ENCODE measurements at places on chromosomes 3 and 15.

DNA sequence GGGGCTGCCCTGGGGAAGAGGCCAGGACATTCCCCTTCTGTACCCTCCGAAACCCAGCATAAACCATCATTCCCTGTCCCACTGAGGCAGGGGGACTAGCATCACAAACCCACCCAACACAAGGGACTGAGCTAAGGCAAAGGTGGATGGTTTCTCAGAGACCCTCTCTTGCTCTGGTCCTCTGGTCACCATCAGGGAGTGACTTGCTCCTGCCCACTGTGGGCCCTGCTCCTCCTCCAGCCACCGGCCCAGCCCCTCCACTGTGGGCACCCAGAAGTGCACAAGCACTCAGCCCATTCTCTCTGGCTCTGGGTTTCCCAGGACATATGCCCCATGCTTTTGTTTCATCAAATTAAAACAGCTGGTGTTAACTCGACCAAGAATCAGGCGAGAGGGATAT lies 44.9 kb downstream of the PTH1R start:
- no peak for DNase-seq

DNA sequence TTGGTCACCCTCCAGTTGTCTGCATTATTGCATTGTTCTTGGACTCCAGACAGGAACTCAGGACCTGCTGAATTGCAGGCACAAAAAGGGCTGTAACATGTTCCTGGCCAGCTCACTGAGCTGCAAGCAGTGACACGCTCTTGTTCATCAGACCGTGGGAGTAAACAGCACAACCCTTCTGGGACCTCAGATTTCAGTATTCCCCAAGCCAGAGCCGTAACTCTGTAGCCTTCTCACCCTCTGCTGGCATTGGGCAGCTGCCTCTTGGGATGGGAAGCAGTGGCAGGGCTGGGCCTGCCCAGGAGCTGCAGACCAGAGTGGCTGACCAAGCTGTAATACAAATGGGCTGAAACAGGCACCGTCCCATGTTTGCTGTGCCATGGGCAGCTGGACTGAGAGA lies 607.1 kb upstream of the BCHE start:
- DNase-seq = no peak

- DNase-seq = no peak
These were observed 793 bp downstream of the PCOLCE2 start for GRCh38 chr3:142888099-142888480.

DNA sequence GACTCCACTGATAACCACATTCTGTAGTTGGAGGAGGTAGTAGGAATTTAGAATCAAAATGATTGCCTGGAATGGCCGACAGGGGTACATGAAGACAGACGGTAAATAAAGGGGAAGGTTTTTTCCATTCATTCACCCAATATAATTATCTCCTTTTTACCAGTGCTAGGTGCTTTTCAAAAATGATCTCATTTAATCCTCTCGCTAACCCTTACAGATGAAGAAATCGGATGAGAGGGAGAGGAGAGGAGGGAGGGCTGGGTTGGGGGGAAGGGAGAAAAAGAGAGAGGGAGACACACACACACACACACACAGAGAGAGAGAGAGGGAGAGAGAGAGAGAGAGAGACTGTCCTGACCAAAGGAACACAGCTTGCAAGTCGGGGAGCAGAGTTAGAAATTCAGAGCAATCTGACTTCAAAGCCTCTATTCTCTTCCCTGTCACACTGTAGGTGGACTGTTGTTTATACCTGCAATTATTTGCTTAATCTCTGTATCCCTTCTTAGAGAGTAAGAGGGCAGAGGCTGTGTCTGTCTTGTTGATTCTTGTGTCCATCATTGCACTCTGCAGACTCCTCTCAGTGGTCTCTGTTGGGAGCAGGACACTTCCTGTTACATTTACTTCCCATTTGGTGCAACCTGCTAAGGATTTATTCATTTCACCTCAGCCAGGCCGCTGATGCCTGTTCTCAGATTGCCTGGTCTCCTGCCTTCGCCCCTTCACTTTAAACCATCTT lies 18.7 kb upstream of the PAQR9 start:
- no peak for DNase-seq

- no peak for DNase-seq
These were observed 21.4 kb upstream of the POC1A start for GRCh38 chr3:52175416-52176179.

DNA sequence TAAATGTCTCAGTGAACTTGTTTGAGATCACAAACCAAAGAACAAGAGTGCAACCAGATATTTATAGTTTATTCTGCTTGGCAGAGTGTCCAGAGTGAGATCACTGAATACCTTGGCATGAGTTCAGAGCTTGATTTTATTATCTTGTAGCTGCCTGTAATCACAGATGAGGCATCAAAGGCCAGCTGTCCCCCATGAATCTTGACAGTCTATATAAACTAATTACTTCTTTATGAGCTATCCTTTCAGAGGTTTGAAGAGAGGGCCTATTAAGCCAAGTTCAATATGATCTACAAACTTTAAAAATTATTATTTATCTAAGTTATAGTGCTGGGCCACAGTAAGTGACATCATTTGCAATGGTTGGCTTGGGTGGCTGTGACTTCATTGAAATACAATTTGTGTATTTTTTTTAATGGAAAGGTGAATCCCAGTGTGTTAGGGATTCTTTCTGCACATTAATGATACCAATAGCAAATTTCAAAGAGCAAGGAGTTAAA lies 251.5 kb downstream of the CLSTN2 start:
- DNase-seq = no peak

DNA sequence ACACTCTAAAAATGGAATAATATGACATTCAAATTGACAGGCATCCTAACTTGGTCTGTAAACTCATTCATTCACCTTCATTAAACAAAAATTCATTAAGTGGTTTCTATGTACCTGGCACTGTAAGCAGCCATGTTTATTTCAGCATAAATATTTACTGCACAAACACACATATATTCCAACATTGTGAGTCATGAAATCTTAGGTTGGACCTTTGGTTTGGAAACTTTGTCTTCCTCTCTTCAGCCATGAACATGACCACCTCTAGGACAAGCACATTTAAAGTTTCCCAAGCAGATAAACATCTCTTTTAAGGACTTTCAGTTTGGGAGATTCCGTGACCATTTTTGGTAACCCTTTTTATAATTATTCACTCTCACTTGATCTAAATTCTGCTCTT lies 131.8 kb downstream of the TPRG1 start:
- no peak for DNase-seq

GRCh38 chr15:82532383-82532990 lies 7.8 kb downstream of the RPS17 start:
- DNase-seq = no peak

- no peak for DNase-seq
These were observed 59.9 kb downstream of the ABHD2 start for GRCh38 chr15:89148126-89148525.

DNA sequence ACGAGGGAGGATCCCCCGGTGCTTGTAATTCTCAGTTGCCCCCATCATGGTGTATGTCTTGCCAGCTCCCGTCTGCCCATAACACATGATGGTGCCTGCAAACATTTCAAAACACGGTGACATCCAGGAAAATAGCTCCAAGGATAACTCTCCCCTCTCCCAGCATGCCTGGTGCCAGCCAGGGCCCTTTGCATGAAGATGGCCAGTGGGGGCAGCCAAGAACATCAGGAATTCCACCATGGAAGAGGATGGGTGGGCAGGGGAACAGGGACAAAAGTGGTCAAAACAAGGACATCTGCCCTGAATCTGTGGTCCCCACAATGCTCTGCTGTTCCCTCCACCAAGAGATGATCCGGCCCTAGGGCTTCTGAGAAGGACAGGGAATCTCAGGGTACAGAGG lies 9.0 kb downstream of the KIF9 start:
- no peak for DNase-seq

DNA sequence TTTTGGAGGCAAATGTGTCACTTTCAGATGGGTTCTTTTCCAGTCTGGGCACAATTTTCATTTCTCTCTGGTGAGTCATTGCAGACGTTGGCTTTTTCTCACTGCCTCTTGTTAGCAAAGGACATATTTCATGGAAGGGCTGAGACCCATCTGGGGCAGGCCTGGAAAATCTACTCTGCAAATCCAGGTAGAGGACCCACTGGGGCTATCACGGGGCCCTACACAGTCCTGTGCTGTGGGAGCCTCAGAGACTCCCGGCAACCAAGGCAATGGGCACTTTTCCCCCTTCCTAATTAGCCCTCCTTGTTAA lies 58.0 kb downstream of the HRH1 start:
- DNase-seq = no peak

DNA sequence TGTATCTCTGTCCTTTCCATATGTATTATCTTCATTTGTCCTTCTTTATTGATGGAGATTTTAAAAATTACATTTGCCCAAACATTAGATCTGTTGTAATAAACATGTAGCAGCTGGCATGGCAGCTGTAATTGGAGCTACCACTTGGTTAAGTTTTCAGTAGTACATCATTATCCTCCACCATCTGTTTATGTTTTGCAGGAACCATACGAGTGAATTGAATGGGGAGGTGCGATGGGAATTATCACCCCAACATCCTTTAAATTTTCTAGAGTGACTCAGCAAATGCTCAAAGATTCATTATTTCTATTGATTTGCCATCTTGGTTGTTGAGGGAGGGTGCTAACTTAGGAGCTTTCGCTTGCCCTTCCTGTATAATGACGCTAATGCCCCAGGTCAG lies 32.6 kb upstream of the NOX5 start:
- no peak for DNase-seq

DNA sequence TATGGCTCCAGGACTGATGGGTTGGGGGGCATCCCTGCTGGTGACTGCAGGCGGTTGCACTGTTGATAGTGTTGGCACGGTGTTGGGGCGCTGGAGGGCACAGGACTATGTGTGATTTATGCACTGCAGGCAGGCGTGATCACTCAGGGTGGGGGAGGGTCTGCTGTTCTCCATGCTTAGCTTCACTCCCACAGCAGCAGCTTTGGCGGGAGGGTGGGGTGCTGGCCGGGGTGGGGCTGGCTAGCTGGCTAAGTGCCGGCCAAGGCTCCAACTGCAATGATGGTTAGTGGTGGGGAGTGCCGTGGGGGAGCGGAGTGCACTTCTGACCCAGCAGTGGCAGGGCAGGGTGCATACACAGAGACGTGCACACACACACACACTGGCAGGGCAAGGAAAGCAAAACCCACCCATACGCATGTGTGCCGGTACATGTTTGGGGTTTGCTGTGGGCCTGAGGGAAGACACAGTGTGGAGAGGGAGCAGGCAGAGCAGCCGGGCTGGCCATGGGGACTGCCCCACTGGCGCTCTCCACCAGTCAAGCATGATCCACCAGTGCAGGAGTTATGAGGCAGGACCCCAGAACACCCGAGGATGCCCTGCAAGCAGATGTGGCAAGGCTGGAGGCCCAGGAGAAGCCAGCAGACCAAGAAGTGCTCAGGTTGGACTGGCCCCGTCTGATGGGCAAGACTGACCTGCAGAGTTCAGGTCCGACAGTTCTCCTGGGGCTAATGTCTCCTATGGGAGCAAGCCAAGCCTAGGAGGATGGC lies 16.5 kb upstream of the FGF7 start:
- DNase-seq = no peak

GRCh38 chr3:27508424-27508823 lies 24.2 kb upstream of the SLC4A7 start:
- DNase-seq = no peak

- no peak for DNase-seq
These were observed 50.1 kb downstream of the SETD2 start for GRCh38 chr3:47113669-47114365.
